Amniotic stem cell (primary cell): ENCODE measurements at places on chromosomes 5 and 9.

DNA sequence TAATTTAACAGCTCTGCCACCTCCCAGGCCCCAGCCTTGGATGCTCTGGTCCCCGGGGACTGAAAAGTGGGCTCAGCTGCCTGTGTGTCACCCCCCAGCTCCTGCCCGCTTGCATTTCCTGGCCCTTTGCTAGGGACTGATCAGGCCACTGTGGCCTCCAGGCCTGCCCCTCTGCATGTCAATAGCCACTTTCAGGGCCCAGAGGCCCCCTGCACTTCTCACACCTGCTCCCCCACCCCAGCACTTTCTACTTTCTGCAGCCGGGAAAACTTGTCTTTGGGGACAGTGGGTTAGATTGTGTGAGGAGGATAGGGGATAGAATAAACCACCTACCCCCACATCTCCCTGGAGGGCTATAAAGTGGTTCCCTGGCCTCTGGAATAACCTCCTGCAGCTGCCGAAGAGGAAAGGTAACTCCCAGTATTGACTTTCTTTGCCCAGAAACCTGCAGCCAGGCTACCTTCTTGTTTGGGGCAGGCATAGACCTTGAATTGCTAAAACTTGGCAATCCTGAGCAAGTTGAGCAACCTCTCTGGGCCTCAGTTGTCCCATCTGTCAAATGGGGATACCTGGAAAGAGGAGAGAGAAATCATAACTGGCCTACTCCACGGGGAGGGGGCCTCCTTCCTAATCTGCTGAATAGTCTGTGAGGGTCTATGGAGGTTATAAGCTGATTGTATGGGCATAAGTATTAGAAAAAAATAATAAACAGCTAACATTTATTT lies 7.8 kb downstream of the AIF1L start:
- DNase-seq: no peak

- no peak for DNase-seq
Observed at GRCh38 chr9:107239474-107239873, 43.6 kb upstream of the RAD23B start.

- DNase-seq: no peak
Observed at GRCh38 chr5:75168026-75168735, 68.5 kb downstream of the ANKRD31 start.

DNA sequence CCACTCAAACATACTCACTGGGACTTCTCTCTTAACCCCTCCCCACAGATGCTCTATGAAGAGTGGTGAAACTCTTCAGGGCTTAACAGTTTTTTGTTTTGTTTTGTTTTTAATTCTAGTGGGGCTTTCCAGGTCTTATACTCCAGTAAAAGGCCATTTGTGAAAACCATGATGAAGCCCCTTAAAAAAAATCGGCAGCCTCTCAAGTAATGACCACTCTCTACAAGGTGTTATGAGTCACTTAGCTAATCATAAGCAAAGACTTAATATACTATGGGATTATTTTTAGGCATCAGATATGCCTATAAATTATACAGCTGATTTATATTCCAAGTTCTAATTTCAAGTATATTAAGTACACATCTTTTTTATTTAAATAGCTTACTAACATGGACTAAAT lies 607.9 kb downstream of the RAB3C start:
- DNase-seq: no peak

GRCh38 chr9:132152231-132152630 lies 9.6 kb upstream of the NTNG2 start:
- DNase-seq: no peak

DNA sequence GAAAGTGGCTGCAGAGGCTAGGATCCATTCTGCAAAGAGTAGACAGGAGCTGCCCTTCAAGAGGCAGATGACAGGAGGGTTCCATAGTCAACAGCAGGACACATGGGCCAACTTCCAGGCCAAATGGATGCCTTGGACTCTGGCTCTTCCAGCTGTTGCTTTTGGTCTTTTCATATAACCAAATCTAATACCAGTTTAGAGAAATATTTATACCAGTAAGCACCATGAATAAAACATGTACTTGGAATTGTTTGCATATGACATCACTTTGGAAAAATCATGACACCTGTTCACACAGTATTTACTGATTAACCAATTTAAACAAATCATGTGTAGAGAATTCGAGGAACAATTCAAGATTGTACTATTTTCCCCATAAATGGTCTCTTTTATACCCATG lies 481.3 kb downstream of the DMRT2 start:
- no peak for DNase-seq

DNA sequence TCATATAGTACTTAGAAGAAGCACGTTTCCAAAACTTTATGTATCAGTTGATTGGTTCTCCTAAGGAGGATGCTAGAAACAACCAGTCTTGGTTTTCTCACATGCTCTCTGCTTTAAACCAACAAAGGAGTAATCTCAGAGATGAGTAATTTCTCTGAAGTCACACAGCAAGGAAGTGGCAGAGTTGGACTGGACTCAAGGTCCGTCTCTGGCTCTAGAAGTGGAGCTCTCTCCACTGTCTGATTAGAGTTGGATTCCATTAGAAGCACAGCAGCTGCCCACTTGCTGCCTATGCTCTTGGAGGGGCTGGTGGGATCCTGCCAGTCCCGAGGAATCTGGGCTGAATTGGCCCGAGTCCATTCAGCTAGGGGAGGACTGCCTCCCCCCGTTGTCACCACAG lies 21.0 kb downstream of the RALGPS1 start:
- no peak for DNase-seq
